Posterior cingulate gyrus (tissue), 11 donors: ENCODE measurements at places on chromosomes 12 and 14.

DNA sequence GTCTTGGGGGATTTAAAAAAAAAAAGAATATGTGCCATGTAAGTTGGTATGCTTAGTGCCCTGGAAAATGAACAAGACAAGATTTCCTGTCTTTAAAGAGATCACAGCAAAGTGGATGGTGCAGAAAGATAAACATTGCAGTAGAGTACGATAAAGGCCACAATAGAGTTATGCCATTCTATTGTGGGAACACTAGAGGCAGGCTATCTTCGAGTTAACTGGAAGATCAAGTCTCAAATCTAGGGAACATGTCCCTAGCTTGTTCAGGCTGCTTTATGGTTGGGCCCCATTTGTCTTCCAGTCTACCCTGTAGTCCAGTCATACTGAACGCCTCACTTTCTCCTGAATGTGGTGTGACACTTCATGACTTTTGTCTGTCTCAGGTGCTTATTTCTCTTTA is 18.7 kb upstream of the CCT2 start:
- DNase-seq = no peak

DNA sequence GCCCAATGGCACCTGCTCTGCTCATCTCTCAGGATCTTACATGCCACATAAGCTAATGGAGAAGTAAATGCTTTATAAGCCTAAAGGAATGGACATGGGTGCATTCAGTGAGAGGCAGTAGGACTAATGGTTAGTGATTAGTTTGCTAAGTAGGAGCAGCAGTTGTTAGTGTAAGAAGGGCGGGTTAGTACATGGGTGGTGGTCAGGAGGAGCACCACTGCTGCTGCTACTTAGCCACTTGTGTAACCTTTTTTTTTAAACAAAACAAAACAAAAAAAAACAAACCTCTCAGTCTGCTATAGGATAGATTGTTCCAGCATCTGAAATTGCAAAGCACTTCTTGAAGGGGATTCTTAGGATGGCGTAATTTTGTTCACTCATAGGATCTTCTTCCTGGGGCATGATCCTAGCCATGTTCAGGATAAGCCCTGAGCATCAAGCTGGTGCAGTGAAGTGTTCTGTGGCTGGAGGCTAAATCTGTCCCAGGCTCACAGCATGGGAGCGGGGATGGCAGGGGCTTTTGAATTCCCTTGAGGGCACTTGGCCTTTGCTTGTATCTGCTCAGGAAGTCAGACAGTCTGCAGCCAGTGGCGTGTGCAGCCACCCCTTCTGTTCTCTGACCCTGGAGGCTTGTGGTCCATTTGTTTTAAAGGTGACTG is 63.6 kb downstream of the CHST11 start:
- no peak for DNase-seq

GRCh38 chr12:42982828-42983227 is 393.3 kb upstream of the PRICKLE1 start:
- DNase-seq = no peak

DNA sequence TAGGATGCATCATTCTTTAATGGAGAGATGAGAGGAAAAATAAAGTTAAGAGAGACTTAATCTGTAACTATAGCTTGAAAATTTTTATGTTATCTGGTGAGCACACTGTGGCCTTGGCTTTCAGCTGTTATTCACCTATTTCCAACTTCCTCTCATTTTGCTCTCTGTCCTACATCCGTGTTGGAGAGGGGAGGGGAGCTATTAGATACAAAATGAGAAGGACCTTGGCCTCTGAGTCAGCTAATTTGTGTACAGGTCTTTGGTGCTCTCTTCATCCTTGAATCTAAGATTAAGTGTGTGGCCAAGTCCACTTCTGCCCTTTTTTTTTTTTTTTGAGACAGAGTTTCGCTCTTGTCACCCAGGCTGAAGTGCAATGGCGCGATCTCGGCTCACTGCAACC is 887 bp upstream of the APOBEC1 start:
- no peak for DNase-seq

DNA sequence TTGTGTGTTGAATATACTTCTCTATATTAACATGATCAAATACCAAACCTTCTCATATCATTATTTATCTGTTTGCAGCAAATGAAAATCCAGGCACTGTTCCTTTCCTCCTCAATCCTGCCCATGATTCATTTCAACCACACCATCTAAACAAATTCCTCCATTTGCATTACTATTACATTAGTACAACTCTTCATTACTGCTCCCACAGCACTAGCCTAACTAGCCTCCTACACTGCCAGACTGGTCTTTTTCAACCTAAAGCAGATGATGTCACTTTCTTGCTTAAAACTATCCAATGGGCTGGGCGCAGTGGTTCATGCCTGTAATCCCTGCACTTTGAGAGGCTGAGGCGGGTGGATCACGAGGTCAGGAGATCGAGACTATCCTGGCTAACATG is 117.3 kb upstream of the MYF6 start:
- no peak for DNase-seq

DNA sequence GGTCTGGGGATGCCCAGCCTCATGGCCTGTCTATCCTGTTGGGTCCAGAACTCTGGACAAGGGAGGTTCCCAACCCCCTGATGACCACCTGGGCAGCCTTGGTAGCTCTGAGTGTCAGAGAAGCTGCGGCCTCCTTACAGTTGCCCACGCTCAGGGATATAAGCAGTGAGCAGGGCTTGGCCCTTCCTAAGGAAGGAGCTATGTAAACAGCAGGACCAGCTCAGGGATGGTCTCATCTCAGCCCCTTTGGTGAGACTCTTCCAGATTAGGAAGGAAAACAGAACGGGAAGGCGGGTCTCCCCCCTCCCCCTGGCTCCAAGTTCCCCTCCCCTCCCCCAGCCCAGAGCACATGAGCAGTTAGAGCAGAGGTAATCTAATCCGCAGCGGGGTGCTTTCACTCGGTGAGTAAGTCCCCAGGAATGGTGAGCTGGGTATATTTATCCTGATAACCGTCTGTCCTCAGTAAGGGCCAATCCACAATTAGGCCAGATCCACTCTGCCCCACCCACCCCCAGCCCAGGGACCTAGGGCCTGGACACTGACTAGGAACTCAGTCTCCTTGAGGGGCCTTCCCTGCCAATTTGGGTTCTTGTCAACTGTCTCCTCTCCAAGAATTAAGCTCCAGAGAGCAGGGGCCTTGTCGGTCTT is 29.5 kb upstream of the RPLP0 start:
- DNase-seq = no peak

DNA sequence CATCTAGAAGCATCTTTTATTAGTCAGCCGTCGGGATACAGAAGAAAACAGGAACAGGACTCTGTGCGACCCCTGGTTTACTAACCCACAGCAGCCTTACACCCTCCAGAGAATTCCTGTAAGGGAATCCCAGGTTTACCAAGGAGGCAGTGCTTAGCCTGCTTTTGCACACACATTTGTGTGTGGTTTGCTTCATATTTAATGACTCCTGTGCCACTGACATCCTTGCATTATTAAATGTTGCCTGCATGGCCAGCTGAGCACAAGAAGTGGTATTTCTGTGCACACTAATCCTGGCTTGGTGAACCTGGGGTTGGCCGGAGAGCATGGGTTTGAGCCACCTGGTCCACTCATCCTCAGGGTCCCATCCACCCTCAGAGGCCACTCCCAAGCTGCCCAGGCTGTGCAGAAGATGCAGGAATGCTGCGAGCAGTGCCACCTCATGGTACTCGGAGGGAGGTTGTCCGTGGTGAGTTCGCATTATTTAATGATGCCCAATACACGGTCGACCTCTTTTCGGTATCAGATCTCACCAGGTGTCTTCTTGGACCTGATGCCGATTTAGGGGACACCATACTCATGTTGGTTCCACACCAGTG is 152.4 kb upstream of the RTL1 start:
- peak; percentile 26 for DNase-seq

DNA sequence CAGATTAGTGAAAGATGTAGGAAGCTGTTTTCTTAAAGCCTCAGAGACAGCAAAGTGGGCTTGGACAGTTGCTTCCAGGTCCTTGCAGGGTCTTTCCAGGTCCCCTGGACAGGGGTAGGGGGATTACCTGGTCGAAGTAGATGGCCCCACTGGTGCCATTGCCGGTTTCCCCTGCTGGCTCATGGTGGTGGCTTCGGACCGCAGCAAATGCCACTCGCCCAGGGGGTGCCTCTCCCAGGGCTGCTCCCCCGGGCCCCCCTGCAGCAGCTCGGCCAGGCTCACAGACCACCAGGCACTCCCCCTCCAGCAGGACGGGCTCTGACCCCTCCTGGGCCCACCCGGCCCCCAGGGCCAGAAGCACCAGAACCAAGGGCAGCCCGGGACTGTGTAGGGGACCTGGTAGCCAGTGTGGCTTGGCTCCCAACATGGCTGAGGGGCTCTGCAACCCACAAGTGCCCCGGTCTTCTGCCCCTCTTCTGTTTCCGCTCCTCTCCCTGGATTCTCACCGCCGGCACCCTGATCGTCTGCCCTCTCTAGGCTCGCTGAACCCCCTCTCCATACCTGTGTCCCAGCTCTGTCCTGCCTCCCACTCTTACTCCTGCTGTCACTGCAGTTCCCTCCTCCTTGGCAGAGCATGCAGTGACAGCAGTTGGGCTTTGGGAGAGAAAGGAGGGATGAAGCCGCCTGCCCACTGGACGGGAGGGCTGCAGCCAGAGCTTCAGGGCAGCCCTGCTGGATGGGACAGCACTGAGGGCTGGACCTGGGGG is 657 bp downstream of the CBLN3 start:
- DNase-seq = no peak

GRCh38 chr14:95233702-95234241 is 76.4 kb upstream of the DICER1 start:
- DNase-seq = no peak
